Caco-2 (cell line): ENCODE measurements at places on chromosomes 13 and 19. TPM values are rescaled to one million over a fixed set of nuclear protein-coding genes. Genes with fewer than 3 reads are reported as not detected.

DNA sequence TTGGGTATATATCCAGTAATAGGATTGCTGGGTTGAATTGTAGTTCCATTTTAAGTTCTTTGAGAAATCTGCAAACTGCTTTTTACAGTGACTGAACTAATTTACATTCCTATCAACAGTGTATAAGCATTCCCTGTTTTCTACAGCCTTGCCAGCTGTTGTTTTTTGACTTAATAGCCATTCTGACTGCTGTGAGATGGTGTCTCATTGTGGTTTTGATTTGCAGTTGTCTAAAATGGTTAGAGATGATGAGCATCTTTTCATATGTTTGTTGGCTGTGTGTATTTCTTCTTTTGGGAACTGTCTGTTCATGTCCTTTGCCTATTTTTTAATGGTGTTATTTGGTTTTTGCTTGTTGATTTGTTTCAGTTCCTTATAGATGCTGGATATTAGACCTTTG lies 4.0 kb upstream of the ZNF222 start:
- no peak for DNase-seq
- H3K4me3 ChIP-seq: no peak overlapping the region

GRCh38 chr13:48536621-48537250 lies 3.9 kb upstream of the RCBTB2 start:
- no peak for DNase-seq
- H3K4me3 ChIP-seq: no peak overlapping the region
- no peaks in the 10 kb centered on the region for H3K36me3 ChIP-seq

DNA sequence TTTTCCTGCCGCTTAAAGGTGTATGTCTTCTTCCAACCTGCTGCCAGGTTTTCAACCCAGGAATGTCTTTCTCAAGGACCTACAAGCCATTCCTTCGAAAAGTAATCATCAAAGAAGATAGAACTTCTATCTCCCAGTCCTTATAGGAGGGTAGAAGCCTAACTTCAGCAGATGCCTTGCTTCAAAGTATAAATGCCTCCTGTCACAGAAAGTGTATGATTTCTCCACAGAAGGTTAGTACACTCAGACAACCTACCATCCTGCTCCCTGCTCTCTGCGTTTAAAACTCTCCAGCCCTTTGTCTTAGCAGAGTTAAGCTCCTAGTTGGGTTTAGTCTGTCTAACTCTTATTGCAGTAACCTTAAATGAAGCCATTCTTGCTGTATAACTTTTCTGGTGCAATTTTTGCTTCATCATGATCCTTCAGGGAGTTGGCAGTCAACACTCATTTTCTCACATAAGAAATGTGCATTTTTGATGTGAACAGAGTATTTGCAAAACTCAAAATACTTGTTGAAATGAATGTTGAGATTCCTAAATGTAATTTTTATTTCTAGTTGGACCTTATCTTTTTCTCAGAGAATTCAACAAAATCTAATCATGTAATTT lies 737.5 kb downstream of the LIG4 start:
- H3K36me3 ChIP-seq: no peaks in the 10 kb centered on the region
- no peak for DNase-seq
- no peaks in the 10 kb centered on the region for H3K4me1 ChIP-seq
- H3K27ac ChIP-seq: no peak overlapping the region
- no peaks in the 10 kb centered on the region for H3K27me3 ChIP-seq

DNA sequence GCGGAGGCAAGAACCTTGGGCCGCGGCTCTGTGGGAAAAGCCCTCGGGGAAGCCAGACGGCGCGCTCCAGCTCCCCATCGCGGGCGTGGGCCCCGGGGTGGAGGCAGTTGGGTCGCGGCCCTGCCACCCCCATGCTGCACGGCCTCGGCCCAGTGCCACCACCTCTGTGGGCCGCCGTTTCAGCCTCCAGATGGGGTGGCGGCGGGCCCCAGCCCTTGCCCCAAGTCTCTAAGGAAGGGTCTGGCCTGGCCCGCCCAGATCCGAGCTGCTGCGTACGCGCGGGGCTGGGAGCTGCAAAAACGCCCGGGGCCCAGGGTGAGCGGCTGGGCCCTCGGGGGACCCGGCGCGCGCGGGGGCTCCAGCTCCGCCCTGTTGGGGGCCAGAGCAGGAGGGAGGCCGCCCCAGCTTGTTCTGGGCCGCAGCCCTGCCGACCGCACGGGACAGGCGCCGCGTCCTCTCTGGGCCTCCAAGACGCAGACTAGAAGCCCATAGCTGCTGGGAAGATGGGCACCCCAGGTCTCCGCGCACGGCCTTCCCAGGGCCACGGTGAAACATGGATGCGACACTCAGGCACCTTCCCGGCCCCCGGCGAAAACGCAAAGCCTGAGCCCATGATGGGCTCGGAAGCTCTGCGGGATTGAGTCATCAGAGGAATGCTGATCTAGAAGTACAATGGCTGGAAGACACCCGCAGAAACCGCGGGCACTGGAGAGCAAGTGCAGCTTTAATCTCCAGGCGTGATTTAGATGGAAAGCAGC lies 110.1 kb downstream of the KCTD15 start:
- no peak overlapping the region for H3K27ac ChIP-seq
- no peaks in the 10 kb centered on the region for H3K36me3 ChIP-seq
- peaks cover 5% of the 10 kb centered on the region for H3K4me1 ChIP-seq
- no peak for DNase-seq
- no peaks in the 10 kb centered on the region for H3K27me3 ChIP-seq

GRCh38 chr13:106562301-106562700 lies 5.6 kb downstream of the ARGLU1 start:
- no peak overlapping the region for H3K4me3 ChIP-seq
- H3K4me1 ChIP-seq: peaks cover 42% of the 10 kb centered on the region
- no peak overlapping the region for H3K27ac ChIP-seq

DNA sequence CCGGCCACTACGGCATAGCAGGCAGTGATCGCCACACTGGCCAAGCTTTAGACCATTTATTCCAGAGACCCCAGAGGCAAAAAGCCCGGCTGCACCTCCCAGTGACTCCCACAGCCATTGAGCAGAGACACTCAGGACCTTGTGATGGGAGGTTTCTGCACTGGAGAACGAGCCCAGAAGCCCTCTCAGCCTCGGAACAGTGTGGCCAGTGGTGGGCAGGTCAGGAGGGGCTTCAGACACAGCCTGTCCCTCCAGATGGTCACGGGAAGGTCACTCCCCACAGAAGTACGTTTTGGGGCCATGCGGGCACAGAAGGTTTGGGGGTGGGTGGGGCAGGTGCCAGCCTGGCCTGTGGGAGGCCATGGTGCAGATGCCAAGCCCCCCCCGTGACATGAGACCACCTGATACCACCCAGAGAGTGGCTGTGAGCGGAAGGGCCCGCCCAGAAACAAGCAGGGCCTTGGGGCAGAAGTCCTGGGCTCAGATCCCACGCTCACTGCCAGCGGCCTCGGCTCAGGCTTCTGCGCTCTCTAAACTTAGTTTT lies 599 bp upstream of the F10 start:
- peak overlapping the region; percentile 74 for H3K27ac ChIP-seq
- H3K27me3 ChIP-seq: no peaks in the 10 kb centered on the region
- H3K4me1 ChIP-seq: peaks cover 25% of the 10 kb centered on the region

DNA sequence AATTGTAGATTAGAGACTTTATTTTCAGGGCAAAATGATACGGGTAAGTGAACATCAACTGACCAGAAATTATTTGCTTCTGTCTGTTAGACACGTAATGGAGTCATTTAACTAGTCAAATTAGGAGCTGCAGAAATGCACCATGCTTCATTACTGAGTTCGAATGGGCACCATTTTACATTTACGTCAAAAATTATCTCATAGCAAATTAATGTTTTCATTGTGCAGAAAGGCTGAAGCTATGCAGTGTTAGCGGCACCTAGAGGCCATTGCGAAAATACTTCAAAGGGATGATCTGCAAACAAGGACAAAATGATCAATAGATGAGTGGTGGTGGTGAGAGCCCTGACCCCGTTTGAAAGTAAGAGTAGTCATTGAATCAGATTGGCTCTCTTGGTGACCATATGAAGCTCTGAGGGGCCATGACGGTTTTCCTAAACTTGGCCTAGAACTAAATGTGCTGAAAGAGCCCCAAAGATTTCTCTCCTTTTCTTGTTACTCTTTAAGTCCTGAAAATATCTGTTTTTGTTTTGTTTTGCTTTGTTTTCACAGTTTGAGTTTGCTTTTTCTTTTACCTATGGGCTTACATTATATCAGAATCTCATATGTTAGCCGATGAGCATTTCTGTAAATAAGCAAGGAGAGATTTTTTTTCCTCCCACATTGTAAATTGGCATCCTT lies 277.9 kb downstream of the ZNF536 start:
- no peak overlapping the region for H3K4me3 ChIP-seq
- H3K36me3 ChIP-seq: no peaks in the 10 kb centered on the region
- H3K27me3 ChIP-seq: no peaks in the 10 kb centered on the region; the same call in 1 of the 2 replicates
- no peak overlapping the region for H3K27ac ChIP-seq

DNA sequence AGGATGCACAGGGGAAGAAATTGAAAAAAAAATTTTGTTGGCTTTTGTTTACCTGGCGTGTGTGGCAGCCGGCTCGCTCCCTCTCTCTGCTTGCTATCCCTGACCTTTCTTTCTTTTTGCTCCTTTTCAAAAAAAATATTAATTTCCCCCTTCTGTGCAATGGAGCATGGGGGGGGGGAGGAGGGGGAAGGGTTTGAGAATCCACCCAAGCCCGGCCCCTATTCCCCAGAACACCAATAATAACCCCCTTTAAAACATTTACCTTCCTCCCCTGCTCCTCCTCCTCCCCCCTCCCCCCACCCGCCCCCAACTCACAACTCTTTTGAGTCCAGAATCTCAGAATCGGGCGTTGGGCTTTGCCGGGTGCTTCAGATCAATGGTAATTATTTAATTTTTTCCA lies 28.4 kb downstream of the NFIX start:
- no peak overlapping the region for H3K4me3 ChIP-seq
- no peak overlapping the region for H3K27ac ChIP-seq
- H3K36me3 ChIP-seq: no peaks in the 10 kb centered on the region
- H3K27me3 ChIP-seq: no peaks in the 10 kb centered on the region
- DNase-seq: no peak

- H3K27me3 ChIP-seq: no peaks in the 10 kb centered on the region
- DNase-seq: peak; percentile 43
- peak overlapping the region; percentile 66 for H3K27ac ChIP-seq
- peaks cover 6% of the 10 kb centered on the region; the same call in 1 of the 2 replicates for H3K36me3 ChIP-seq
- H3K4me3 ChIP-seq: no peak overlapping the region
- peaks cover 18% of the 10 kb centered on the region; the same call in 1 of the 2 replicates for H3K4me1 ChIP-seq
These were observed 62.9 kb upstream of the MCF2L start for GRCh38 chr13:112905990-112906641.

Gene ZNF823
- total RNA-seq: 11.9 and 12.1 TPM in 2 replicates

GRCh38 chr13:102392481-102393209 lies 9.2 kb downstream of the FGF14 start:
- no peak for DNase-seq
- H3K4me1 ChIP-seq: no peaks in the 10 kb centered on the region
- no peaks in the 10 kb centered on the region for H3K27me3 ChIP-seq
- no peak overlapping the region for H3K4me3 ChIP-seq
- no peak overlapping the region for H3K27ac ChIP-seq

Gene IL4I1
- total RNA-seq: 0.61 and 1.1 TPM in 2 replicates

GRCh38 chr19:54480051-54480450 lies 7.0 kb upstream of the CDC42EP5 start:
- H3K4me3 ChIP-seq: no peak overlapping the region
- no peaks in the 10 kb centered on the region for H3K27me3 ChIP-seq
- no peak for DNase-seq

DNA sequence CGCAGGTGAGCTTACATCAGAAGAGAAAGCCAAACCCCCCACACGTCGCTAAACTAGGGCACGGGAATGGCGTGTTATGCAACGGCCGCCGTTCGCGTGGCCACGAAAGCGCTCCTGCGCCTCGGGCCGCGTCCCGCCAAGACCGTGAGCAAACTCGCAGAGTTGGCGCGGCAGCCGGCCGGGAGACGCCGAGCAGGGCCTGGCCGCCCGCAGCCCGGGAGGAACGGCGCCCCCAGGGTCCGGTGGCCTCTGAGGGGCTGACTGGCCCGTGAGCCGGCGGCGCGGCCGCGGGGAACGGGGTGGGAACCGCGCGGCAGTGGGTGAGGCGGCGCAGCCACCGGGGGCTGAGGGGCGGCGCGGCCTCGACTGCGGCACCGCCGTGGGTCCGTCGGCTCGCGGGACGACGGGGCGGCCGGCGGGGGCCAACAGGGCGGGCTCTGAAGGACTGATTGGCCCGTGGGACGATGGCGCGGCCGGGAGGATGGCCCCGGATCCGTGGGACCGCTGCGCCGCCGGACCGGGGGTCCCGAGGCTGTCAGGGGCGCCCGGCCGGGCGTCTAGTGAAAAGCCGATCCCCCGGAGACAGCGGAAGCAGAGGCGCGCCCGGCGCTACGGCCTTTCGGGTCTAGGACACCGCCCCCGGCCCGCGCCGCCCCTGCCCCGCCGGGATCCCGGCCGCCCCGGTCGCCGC lies 903 bp downstream of the LATS2 start:
- peak overlapping the region; percentile 99 for H3K4me3 ChIP-seq
- H3K36me3 ChIP-seq: no peaks in the 10 kb centered on the region; the same call in none of the 2 replicates
- H3K4me1 ChIP-seq: peaks cover 25% of the 10 kb centered on the region
- no peaks in the 10 kb centered on the region for H3K27me3 ChIP-seq
- DNase-seq: peak; percentile 67

DNA sequence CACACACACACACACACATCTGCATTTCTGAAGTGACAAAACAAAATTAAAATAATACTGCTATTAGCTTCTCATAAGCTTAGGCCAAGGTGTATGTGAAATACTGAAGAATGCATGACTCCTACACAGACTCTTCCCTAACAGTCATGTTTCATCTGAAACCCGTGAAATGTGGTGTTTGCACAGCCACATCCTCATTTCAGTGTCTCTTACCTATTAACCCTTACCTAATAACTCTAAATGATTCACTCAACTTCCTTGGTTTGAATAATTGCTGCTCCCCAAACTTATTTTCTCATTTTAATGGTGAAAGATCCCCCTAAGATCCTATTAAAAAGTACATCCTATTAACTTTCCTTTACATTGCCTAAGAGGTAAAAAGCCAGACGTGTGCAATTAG lies 117.6 kb downstream of the MIPEP start:
- H3K27ac ChIP-seq: peak overlapping the region; percentile 14
- H3K27me3 ChIP-seq: no peaks in the 10 kb centered on the region
- H3K36me3 ChIP-seq: no peaks in the 10 kb centered on the region
- no peak for DNase-seq

Gene NLRP9
- total RNA-seq: not detected in 2 replicates

Gene NTF4
- 9.1 and 10.2 TPM in 2 replicates for total RNA-seq

GRCh38 chr13:39370554-39370953 lies 232.4 kb downstream of the LHFPL6 start:
- H3K36me3 ChIP-seq: no peaks in the 10 kb centered on the region
- H3K27me3 ChIP-seq: no peaks in the 10 kb centered on the region
- DNase-seq: no peak
- H3K27ac ChIP-seq: no peak overlapping the region
- no peak overlapping the region for H3K4me3 ChIP-seq

GRCh38 chr19:18802354-18802753 lies 11.2 kb upstream of the COMP start:
- H3K36me3 ChIP-seq: no peaks in the 10 kb centered on the region
- DNase-seq: no peak
- H3K27me3 ChIP-seq: no peaks in the 10 kb centered on the region
- H3K27ac ChIP-seq: no peak overlapping the region
- H3K4me1 ChIP-seq: peaks cover 6% of the 10 kb centered on the region
- H3K4me3 ChIP-seq: no peak overlapping the region

Gene FBXO17
- 42.8 and 45.2 TPM in 2 replicates for total RNA-seq
